ENCODE measurements at places on chromosomes 12 and 14. TPM values are rescaled to one million over a fixed set of nuclear protein-coding genes. Genes with fewer than 3 reads are reported as not detected.

DNA sequence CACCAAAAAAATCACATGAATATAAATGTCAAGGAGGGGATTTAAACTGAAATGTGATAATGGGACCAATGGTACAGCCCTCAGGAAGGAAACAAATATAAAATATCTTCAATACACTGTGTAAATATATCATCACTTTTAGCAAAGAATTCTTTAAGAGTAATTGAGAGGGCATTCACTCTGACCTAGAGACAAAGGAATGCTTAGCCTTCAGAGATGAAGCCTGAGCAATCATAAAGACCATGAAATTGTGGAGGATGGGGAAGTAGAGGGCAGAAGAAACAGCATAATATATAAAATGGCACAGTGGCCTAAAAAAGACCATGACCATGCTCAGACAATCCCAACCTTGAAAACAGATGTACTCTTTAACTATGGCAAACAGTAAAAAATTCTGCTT lies 20.4 kb downstream of the YAF2 start:
- no peak for DNase-seq

DNA sequence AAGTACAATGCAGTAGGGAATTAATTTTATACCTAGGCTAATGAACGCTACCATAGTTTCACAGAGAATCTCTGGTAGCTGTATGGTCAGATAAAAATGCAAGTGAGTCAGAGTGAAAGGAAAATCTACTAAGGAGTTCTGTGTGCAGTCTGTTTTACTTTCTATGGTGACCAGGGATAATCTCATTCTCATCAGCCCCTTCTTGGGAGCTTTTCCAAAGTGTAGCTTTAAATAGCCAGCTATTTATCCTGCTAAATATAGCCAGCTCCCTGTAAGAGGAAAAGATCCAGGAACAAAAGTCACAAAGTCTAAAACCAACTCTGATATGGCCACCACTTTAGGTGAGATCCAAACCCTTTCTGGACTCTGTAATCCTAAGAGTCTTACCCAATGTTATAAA lies 75.5 kb downstream of the TMEM116 start:
- no peak for DNase-seq

- DNase-seq = no peak
These were observed 339.6 kb upstream of the TBX3 start for GRCh38 chr12:115023279-115024265.

- no peak for DNase-seq
These were observed 481.4 kb upstream of the TMEM132C start for GRCh38 chr12:127785540-127785939.

DNA sequence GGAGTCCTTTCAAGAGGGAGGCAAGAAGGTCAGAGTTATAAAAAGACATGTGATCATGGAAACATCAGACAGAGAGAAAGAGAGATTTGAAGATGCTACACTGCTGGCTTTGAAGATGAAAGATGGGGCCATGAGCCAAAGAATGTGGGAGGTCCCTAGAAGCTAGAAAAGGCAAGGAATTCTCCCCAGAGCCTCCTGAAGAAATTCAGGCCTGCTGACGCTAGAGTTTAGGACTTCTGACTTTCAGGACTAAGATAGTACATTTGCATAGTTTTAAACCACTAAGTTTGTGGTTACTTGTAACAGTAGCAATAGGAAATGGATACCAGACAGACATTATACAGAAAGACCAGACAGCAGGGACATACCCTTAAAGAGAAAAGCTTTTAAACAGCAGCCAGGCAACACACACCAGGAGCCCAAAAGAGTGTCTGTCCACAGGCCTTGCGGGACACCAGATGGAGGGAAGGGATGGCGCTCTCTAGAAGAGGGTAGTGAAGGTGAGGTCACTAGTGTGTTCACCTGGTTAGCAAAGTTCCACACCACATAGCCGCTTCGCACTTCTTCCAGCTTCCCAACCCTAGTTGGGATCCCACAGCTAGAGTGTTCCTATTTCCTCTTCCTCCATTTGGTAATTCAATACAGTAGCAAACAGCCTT lies 29.7 kb upstream of the CEBPE start:
- no peak for DNase-seq

DNA sequence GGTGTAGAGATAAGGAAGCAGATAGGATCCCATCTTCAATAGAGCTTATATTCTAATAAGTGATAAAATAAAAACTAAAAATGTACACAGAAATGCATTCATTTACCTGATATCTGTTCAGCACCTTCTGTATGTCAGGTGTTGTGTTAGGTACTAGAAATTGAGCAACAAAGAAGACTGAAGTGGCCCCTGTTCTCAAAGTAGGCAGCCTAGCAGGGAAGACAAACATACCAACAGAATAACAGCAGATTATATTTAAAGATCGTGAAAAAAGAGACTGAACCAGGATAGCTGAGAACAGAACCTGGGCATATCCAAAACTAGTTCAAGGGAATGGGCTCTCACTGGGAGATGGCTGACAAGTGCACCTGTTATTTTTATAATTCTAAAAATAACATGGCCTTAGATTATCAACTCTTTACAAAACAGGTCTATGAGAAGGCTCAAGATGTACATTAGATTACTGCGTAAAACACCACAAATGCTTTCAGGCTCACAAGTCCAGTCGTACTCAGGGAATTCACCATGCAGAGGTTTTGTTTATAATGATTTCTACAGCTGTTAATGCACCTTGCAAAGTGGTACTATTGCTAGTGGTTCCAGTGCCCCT lies 16.4 kb downstream of the ANO6 start:
- DNase-seq = no peak

GRCh38 chr14:75295061-75295461 lies 16.4 kb downstream of the FOS start:
- DNase-seq = no peak

- DNase-seq = no peak
These were observed 30.6 kb upstream of the GALNT9 start for GRCh38 chr12:132359971-132360370.

- DNase-seq = no peak
These were observed 57.6 kb downstream of the MDM2 start for GRCh38 chr12:68865399-68866164.

- no peak for DNase-seq
These were observed 98.6 kb downstream of the MYF5 start for GRCh38 chr12:80815351-80815750.

DNA sequence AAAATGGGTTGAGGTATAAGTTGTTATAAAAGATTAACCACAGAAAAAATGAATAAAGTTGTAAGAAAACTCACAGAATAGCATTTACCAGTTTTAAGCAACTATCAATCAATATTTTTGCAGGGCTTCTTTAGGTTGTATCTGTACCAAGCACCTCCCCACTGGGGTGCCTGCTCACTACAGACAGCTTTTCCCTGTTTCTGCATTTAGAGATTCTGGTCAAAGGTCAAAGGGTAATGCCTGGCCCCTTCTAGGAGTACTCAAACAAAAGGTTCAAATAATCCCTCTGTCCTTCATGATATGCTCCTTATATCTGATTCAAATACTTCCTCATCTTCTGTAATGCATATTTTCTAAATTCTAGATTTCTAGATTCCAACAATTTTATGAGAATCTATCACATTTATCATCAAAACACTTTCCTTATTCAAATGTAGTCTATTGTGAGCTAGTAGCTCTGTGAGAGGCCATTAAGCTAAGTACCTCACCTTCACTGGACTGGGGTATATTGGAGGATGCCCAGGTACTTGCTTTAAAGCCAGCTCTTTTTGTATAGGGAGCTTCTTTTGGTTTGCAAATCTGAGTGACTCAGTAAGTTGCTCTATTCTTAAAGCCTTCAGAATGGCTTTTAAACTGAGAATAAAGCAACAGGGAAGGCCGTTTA lies 120.7 kb upstream of the PTPRB start:
- DNase-seq = no peak

GRCh38 chr12:50042693-50043092 lies 14.7 kb upstream of the ASIC1 start:
- no peak for DNase-seq

GRCh38 chr12:82608706-82609105 lies 78.0 kb upstream of the TMTC2 start:
- DNase-seq = no peak

DNA sequence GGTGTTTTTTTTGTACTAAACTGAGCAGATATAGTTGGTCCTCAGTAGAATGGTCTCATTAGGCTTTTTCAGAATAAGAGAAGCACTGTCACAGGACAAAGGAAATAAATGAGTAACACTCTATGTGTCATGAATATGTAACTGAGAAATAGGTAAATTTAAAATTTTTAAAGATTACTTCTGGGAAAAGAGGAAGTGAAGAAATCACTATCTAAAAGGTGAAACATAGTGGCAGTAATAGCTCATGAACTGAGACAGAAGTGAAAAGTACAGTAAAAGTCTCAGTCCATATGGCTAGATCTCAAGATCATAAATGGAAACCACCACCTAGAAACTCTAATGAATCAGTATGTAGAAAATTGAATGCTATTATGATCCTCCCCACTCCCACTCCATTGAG lies 89.3 kb upstream of the TTC7B start:
- DNase-seq = no peak

DNA sequence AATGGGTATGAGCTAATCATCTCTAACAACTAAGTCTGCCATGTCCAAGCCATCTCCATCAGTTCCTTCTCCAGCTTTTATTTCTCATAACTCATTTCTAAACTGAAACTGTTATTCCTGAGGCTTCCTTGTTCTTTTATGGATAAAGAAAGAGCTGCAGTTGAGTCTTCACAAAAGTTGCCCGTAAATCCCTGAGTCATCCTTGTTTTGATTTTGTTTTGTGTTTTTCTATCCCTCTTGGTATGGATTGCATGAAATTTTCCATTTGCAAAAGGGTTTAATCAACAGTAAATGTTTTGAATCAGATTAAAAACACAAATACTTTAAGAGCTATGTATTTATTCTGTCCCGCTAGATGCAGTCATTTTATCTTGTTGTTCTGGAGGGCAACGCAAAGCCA lies 290.6 kb downstream of the EGLN3 start:
- DNase-seq = no peak

DNA sequence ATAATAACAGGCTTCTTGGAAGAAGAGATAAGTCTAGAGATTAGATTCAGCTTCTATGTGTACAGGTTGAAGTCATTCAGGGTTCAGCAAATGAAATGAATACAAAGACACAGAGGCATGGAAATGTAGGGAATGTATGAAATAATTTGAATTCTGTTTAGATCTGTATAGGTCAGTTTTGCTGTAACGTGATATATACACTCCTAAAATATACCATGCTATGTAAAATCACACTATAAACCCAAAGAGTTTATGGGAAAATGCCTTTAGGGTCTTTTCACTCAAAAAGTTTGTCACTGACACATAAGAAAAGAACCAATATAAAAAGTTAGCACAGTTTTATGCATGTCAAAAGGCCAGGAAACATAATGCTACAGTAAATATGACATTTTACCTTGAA lies 854.0 kb downstream of the LRFN5 start:
- no peak for DNase-seq

- no peak for DNase-seq
These were observed 33.8 kb downstream of the KCNK10 start for GRCh38 chr14:88289234-88289633.

DNA sequence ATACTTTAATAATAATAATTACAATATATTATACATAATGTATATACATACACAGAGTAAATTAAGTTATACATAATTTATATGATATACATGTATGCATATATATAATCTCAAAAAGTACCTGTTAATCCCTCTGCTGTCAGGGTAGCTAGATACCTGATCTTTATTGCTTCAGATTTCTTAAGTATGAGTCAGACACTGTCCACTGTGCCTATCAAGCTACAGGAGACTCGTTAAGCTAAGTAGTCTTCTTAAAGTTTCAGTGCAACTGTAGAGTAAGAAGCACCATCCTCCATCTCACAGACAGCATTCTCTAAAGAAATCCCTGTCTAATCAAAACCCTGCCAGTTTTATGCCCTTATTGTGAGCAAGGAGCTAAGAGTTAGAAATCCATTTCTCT lies 428.7 kb downstream of the RERGL start:
- DNase-seq = no peak

DNA sequence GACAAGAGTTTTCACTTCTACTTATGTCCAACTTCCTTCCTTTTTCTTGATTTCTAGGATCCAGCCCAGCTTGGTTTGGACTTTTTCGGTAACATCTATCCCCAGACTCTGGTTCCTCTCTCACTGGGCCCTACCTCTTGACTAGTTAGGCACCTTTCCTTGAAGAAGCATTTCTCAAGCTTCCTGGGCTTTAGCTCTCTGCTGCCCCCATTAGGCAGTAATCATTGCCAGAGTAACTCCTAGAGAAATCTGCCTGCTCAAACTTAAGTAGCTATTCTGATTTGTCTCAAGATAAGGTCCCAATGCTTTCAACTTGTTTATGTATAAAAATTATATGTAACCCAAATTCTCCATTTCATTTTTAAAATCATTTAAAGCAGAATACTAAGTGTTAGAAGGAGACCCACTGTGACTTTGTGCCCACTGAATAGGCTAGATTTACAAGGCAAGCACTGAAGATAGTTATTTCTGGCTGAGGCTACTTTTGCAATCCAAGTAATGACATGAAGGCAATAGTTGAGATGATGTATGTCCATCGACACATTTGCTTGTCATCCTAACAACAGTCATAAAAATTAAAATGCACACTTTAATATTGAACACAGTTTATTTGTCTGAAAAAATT lies 275.0 kb upstream of the G2E3 start:
- no peak for DNase-seq

DNA sequence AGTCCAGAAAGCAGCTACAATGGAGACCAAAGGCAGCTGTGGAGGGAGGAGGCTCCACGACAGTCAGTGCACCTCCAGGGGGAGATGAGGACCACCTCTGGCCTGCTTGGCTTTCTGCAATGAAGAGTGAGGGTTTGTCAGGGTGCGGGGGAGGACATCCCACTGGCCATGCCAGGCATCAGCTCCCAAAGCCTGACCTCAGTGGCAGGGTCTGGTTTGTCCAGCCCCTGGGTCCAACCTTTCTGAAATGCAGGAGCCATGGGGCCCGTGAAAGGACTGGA lies 35.2 kb downstream of the SLC6A12 start:
- no peak for DNase-seq

GRCh38 chr14:53532853-53533252 lies 379.7 kb upstream of the DDHD1 start:
- DNase-seq = no peak

GRCh38 chr14:24818058-24818822 lies 184.2 kb upstream of the GZMB start:
- no peak for DNase-seq

- no peak for DNase-seq
These were observed 35.4 kb downstream of the DMAC2L start for GRCh38 chr14:50347521-50347920.

- no peak for DNase-seq
These were observed 13.1 kb upstream of the SMARCC2 start for GRCh38 chr12:56202366-56202765.

AKAP5 gene
- 16.3 TPM for total RNA-seq

ART4 gene
- not detected for total RNA-seq

GSG1 gene
- total RNA-seq = not detected

TRPV4 gene
- total RNA-seq = not detected

GPR68 gene
- 24.0 TPM for total RNA-seq

STYX gene
- 18.3 TPM for total RNA-seq

FERMT2 gene
- 0.92 TPM for total RNA-seq

MIP gene
- not detected for total RNA-seq

RNASE3 gene
- total RNA-seq = 0.72 TPM

CELA1 gene
- total RNA-seq = not detected

GLIPR1L2 gene
- 0.75 TPM for total RNA-seq

ST8SIA1 gene
- 0.60 TPM for total RNA-seq

Data from natural killer cell (primary cell).